ENCODE measurements at places on chromosomes 2 and 18. TPM values are rescaled to one million over a fixed set of nuclear protein-coding genes. Genes with fewer than 3 reads are reported as not detected.

The KRTCAP3 gene
- total RNA-seq: 0.46 TPM

The KIAA2012 gene
- not detected for total RNA-seq

The IL36G gene
- total RNA-seq: not detected

The MOGAT1 gene
- not detected for total RNA-seq

The ABHD3 gene
- 25.3 TPM for total RNA-seq

The HYCC2 gene
- 10.7 TPM for total RNA-seq

The ABCG5 gene
- not detected for total RNA-seq

The UGT1A8 gene
- not detected for total RNA-seq

The COL6A3 gene
- total RNA-seq: 47.6 TPM

The STPG4 gene
- total RNA-seq: 0.33 TPM

All from melanocyte of skin (primary cell).